ENCODE measurements at places on chromosomes 7 and 10.

DNA sequence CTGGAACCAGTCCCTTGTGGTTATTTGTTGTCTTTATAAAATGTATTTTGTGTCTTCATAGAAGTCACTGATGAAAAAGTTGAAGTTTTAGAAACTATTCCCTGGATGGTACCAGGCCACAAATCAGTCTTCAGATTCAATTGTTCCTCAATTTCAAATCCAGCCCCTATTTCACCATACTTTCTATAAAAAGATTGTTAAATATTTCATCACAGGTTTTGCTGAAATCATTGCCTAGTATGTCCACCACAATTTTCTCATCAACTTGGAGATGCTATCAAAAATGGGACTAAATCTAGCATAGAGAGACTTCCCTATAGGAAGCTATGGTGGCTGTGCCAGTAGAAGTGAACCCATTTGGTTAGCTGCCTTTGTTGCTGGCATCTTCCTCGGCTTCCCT, 118.5 kb downstream of the RAB18 start:
- no peak for DNase-seq

- DNase-seq: no peak
Measured at GRCh38 chr7:30464231-30464671, 14.3 kb downstream of the NOD1 start.

- DNase-seq: no peak
Measured at GRCh38 chr10:125129076-125129458, 31.3 kb downstream of the CTBP2 start.

DNA sequence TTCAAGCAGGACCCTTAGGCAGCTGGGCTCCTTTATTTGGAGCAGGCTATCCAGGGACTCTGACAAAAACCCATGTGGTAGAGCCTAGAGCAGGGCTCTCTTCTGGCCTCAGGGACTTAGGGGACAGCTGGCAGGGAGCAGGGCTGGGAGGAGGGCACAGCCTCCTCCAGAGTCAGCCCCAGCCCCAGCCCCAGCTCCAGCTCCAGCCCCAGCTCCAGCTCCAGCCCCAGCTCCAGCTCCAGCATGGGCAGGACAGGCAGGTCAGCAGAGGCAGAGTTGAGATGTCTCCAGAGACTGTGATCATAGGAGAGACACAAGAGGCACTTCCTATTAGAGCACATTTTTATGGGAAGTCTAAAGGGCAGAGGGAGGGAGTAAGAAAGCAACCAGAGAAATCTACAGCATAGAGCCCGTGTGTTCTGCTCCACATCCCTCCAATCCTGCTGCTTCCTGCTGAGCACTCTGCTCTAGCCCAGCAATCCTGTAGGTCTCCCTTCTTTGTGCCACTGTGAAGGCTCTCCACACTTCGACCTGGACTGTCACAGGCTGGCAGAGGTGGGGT, 13.3 kb upstream of the C10orf53 start:
- no peak for DNase-seq

DNA sequence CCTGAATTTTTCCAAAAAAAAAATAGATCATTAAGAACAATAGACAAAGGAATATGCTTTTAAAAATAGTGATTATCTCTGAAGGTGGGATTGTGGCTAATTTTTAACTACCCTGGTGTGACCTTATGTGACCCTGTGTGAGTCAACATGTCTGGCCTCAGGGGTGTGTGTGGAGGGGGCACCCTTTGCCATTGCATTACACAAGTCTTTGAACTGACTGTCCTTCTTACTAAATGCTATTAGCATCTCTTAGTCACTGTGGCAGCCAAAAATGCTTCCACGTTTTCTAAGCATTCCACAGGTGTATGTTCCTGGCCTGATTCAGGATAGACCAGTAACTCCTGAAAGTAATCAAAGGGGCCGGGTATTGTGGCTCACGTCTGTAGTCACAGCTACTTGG, 175.4 kb downstream of the MGMT start:
- no peak for DNase-seq

DNA sequence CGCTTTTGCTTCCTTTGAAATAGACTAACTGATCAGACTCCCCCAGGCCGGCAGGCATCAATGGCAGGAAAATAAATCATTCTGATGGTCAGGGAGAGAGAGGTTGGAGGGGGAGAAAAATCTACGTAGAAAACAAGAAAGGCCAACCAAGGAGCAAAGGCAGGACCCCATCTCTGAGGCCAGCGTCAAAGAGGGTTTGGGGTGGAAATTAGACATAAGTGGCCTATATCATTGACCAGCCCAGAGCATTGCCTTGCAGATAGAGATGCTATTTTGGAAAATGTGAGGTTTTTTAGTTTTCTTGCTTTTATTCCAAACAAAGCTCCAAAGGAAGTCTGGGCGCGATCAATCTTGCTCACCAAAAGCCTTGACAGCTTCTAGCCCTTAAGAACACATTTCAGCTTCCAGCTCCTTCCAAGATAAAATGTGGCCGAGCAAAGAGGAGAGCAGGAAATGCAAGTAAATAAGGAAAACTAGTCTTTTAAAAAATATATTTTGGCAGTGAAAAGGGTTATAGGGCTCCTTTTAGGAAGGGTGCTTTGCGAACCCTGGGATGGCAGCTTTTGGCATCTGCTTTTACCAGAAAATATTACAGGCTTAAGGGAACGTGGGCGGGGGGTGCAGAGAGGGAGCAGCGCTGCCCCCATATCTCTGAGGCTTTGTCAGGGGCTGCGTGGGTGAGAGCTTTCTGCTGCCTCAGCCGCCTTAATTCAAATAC, 2.0 kb upstream of the HOXA2 start:
- no peak for DNase-seq

DNA sequence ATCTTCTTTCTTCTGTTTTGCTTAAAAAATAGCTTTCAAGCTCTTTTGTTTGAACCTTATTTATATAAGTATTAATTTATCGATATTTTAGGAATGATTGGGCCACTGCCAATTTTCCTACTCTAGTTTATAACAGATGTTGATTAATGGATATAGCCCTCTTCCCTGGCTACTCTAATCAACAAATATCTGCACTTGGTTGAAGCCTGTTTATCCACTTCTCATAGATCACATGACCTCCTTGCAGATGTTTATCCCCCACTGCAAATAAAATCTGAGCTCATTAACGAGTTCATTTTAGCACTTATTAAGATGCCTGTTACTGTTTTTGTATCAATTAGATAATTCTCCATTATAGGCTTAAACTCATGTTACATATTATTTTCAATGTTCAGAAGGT, 715.3 kb downstream of the CNTNAP2 start:
- DNase-seq: no peak

DNA sequence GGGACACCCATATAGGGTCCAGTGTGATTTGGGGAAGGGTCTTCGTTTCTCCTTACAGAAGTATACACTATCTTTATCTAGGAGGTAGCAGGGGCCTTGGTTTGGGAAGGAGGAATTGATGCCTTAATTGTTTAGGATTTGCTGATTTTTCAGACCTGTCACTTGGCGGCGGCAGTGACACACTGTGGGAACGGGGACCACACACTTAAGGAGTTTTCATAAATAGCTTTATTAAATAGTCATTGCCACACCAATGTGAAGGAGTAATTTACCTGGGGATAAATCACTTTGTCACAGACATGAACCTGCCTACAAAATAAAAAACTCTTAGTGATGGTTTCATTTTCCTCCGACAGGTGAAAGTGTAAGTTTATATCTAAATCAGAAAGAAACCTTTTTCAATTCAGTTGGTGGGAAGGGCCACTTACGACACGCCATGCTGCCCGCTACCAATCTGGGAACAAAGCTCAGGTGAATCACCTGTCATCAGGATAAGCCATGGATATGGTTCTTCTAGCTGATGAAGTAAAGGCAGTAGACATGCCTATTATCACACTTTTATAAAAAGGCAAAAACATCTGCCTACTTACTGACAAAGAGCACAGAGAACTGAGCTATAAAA, 12.3 kb upstream of the ENO4 start:
- no peak for DNase-seq

DNA sequence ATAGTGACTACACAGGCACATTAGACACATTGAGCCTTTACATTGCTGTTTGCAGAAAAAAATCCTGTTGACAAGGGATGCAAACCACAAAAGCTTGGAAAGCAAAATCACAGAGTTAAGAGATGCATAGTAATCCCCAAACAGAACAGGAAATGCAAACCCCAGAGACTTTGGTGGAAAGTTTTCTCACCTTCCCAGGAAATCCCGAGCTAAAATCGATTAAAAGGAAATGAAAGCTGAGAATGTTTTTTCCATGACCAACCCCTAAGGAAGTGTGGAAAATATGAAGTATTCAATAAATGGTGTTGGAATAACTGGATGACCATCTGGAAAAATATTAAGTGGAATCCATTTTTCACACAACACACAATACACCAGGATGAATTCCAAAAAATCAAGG, 598.7 kb downstream of the GRID1 start:
- DNase-seq: no peak

DNA sequence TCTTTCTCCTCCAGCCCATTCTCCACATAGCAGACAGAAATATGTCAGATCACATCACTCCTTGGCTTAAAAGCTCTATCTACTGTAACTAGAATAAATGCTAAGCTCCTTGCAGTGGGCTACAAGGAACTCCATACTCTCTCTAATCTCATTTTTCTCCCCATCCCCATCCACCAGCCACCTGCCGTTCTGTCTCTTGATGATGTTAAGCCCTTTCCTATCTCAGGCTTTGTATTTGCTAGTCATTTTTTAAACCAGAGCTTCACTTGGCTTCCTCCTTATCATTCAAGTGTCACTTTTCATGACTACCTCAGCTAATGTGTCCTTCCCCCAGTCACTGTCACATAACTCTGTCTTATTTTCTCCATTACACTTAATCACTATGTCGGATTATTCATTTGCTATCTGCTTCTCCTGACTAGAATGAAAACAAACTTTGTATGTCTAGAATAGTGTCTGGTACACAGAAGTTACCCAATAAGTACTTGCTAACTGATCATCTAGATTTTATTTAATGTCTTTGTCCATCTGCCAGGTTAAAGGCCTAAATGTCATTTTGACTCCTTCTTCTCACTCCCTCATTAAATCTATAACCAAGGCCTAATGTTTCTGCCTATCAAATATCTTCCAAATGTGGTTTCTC, 87.2 kb upstream of the RPA3 start:
- no peak for DNase-seq

DNA sequence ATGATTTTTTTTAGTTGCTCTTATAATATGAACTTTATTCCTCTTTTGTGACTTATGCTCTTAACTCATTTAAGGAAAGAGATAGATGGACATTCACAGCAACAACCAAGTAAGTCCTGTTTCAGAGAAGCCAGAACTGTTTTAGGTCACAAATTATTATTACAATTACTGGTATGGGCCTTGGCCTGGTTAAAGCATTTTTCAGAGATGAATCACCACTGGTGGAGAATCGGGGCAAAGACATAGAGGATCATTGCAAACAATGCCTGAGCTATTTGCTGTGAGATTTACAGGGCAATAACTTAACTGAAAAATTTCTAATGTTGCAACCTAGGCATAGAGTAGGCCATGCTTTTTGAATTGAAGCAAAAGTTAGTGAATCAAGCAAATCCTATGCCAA, 138.0 kb upstream of the YAE1 start:
- no peak for DNase-seq

- no peak for DNase-seq
Measured at GRCh38 chr10:77253556-77254064, 384.0 kb downstream of the KCNMA1 start.

GRCh38 chr7:86939197-86939814, 120.1 kb downstream of the ELAPOR2 start:
- DNase-seq: peak; percentile 42

DNA sequence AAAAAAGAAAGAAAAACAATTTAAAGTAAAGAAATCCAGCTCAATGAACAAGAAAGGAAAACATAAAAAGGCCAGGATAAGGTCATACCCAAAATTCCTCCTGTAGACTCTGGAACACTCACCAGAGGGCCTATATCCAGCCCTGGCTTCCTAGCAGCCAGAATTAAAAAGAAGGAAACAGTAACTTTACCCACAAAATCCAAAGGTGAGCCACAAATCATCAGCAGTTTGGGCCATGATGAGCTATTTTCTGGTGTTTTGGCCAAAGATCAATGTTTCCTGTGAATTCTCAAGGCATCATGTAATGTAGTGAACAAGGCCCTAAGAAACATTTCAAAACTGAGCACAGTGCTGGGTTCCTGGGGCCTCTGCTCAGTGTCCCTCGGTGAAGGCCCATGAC, 87.8 kb downstream of the LARP4B start:
- no peak for DNase-seq

GRCh38 chr10:83555264-83555663, 584.0 kb upstream of the GHITM start:
- DNase-seq: no peak

- no peak for DNase-seq
Measured at GRCh38 chr7:17299483-17299991, 1.1 kb downstream of the AHR start.

DNA sequence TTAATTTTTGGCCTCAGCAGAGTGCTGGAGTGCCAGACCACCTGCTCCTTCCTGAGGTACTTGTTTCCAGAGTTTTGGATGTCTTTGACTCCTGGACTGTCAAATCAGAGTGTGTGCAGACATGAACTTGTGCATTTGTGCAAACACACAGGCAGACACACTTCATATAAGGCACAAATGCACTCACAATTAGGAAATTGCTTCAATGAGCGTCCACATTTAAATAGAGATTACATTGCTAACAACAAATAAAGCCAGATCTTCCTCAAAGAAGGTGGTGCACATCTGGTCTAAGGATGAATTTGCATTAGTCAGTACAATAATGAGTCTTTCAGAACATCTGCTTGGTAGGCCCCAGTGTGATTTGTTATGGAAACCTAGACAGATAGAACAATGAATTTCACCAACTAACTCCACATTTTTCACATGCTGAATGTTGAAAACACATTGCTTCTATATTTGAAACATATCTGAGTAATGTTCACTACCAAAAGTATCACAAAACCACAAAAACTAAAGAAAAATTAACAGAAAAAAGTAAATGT, 266.7 kb upstream of the INHBA start:
- no peak for DNase-seq

DNA sequence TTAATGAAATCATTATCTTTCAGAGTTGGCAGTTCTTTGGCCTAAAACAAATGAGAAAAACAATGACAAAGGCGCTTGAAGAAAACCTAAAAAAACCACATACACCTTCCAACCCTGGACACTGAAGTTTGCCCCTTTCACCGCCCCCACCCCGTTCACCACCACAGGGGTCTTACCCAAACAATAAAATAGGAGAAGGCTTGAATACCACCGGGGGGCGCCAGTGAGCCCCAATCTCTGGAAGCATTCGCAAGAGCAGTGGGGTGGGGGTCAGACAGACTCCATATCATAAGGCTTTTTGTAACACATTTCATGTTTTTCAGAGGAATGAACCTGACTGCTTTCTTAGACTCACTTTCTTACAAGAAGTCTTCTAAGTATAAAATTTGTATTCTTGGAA, 163.6 kb downstream of the PIP4K2A start:
- peak; percentile 78 for DNase-seq

GRCh38 chr7:148461392-148462179, 129.0 kb upstream of the C7orf33 start:
- DNase-seq: no peak

GRCh38 chr10:109633846-109634245, 289.5 kb downstream of the XPNPEP1 start:
- no peak for DNase-seq

All from K562 (cell line).